IPS DF 6.9 (cell line): ENCODE measurements at places on chromosomes 7 and 10.

- no peak for DNase-seq
Measured at GRCh38 chr7:95263785-95264362, 60.5 kb downstream of the PON1 start.

GRCh38 chr7:41199136-41199535, 503.8 kb downstream of the INHBA start:
- no peak for DNase-seq

- DNase-seq: no peak
Measured at GRCh38 chr7:35355911-35356310, 102.0 kb upstream of the TBX20 start.

DNA sequence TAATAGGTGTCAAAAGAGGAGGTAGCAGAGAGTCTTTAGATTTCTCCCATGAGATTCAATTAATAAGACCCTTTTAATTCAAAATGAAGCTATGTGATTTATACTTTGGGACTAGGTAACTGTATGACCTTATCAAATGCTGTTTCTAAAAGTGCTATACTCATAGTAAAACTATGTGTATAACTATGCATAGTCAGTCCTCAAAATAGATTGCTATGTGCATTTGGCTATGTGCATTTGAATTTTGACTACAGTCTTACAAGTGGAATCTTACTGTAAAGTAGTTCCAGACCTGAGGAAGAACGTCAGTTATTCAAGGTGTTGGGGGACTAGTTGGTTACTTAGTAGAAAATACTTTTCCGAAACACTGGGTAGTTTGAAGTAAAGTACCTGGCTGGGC, 36.9 kb downstream of the ADD3 start:
- no peak for DNase-seq

GRCh38 chr7:158023157-158023556, 564.5 kb downstream of the PTPRN2 start:
- DNase-seq: no peak

GRCh38 chr7:135281363-135281949, 47.8 kb downstream of the STRA8 start:
- DNase-seq: peak; percentile 63

- DNase-seq: no peak
Measured at GRCh38 chr10:103912759-103913158, 5.2 kb downstream of the STN1 start.

DNA sequence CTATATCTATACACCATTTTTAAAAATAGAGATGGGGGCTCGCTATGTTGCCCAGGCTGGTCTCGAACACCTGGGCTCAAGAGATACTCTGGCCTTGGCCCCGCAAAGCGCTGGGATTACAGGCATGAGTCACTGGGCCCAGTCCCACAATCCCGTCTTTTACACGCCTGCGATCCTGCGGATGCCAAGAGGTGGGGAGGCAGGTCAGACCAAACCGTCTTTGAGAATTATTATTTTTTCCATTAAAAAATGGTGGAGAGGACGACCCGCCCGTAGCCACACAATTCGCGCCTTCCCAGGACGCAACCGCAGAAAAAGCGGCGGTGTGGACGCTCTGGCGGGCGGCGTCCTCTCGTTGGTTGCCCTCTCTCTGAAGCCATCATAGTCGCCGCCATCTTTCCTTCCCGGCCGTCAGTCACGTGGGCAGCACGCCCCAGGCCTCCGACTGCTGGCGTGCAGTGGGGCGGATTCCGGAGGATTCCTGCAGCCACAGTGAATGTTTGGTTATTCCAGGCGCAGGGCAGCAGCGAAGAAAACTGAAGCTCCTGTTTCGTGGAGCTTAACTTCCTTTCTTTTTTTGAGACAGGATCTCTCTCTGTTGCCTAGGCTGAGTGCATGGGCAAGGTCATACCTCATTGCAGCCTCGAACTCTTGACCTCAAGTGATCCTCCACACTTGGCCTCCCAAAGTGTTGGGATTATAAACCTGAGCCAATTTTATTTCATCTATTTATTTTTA, 9.9 kb upstream of the EPHB4 start:
- no peak for DNase-seq

- DNase-seq: no peak
Measured at GRCh38 chr7:28484606-28484935, 72.3 kb downstream of the CREB5 start.
